Renal cortical epithelial cell (primary cell): ENCODE measurements at places on chromosomes 11 and 22. TPM values are rescaled to one million over a fixed set of nuclear protein-coding genes. Genes with fewer than 3 reads are reported as not detected.

ALG12 gene
- total RNA-seq: 15.5 and 33.2 TPM in 2 replicates

GSTT2B gene
- total RNA-seq: 3.0 and 4.7 TPM in 2 replicates

SCGB1C1 gene
- total RNA-seq: 0.55 TPM in 1 of 2 replicates, not detected in the other

OR52H1 gene
- 0.10 TPM in 1 of 2 replicates, not detected in the other for total RNA-seq

APOBEC3A gene
- 2.1 TPM in 1 of 2 replicates, not detected in the other for total RNA-seq

TMEM45B gene
- total RNA-seq: 0.50 and 5.0 TPM in 2 replicates

CNGA4 gene
- total RNA-seq: 0.25 and 0.35 TPM in 2 replicates

VSIG10L2 gene
- not detected in 2 replicates for total RNA-seq

TYR gene
- total RNA-seq: not detected in 2 replicates

CASP5 gene
- not detected in 2 replicates for total RNA-seq

GGTLC3 gene
- total RNA-seq: not detected in 2 replicates

OR51B2 gene
- not detected in 2 replicates for total RNA-seq

UBQLNL gene
- 0.30 TPM in 1 of 2 replicates, not detected in the other for total RNA-seq

OR51I1 gene
- 0.20 TPM in 1 of 2 replicates, not detected in the other for total RNA-seq

TRIM51 gene
- total RNA-seq: not detected in 2 replicates

PATE2 gene
- 0.20 TPM in 1 of 2 replicates, not detected in the other for total RNA-seq

TPBGL gene
- total RNA-seq: 0.55 TPM in 1 of 2 replicates, not detected in the other

GRCh38 chr11:75386942-75387630 is 12.2 kb upstream of the RPS3 start:
- DNase-seq: peak; percentile 77

DNA sequence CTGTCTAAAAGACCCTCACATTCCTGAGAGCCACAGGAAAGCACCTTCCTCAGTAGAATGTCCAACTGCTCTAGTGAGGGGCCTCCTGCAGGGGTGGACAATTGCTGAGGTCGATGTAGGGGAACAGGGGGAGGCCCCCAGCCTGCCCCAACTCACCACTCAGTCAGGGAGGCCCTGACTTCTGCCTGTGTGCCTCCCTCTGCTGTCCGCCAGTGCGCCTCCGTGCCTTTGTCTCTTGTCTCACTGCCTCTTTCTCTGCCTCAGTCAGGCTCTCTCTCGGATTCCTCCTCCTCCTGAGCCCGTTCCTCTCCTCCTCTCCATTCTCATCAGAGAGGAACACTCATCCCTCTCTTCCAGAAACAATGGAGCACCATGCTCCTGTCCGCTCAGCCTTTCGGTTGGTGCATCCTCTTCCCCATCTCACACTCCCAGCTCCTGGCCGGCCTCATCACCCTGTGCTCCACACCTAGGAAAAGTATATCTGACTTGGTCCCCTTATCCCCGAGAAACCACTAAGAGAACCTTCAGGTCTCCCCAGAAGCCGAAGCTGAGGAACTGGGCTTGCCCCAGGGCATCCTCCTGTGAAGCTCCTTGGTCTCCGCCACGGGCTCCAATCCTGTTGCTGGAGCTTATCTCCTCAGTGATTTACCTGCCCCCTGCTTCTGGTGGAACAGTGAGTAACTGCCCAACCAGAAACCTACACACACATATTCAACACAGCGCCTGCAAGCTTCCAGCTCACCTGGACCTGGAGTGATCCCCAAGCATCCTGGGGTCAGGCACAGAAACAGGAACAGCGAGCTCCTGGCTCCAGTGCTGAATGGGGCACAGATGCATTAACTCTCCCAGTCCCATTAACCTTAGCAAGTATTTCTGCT is 2.3 kb downstream of the B3GAT1 start:
- DNase-seq: no peak

- peak; percentile 83 for DNase-seq
Observed at GRCh38 chr11:7046474-7047175, 26.3 kb downstream of the NLRP14 start.

DNA sequence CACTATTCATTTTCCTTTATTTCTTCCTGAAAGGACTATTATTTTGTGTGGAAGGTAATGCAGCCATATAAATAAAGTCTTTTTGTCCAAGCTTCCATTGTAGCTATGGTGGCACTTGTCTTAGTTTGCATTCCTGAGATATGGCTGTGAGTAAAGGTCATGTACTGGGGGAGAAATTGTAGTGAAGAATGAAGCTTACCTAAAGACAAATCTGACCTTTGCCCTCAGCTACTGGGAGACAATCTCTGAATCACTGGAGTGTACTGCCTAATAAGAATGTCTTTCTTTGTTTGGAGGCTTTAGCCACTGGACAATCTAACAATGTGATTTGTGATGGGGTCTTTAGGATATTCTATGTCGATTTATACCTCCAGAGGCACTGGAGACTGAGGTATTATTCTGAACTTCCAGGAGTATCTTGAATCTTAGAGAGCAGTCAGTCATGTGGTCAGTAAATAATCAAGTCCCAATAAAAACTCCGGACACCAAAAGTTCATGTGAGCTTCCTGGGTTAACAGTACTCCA is 39.7 kb upstream of the OR5AK2 start:
- no peak for DNase-seq

DNA sequence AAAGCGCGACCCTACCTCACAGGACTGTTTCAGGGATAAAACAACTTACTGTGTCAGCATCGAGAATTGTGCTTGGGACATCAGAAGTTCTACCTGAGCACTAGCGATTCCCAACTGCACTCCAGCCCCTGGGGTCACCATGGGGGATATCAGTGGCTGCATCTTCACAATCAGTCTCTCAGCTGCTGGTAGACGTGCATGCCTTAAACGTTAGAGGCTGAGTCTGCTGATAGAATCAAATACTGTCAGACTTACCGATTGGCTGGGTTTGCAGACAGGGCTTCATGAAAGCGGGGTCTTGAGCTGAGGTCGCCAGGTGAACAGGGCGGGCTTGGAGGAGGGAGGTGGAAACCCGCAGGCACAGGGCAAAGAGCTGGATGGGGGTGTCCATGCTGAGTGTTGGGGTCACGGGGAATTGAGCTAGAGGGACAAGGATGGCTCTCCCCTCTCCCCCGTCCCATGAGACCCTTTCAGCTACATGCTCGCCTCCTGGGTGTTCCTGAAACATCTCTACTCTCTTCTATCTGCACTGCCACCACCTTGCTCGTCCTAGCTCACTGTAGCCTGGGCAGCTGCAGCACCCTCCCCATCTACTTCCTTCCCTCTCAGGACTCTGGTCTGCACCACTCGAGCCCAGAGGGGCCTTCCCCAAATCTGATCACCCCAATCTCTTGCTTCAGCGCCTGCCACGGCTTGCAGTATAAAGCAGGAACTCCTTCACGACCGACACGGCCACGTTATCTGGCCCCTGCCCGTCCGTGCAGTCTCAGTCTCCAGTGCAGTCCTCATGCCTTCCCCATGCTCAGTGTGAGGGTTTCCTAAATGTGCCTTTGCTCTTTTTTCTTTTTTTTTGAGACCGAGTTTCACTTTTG is 43.5 kb downstream of the ST14 start:
- DNase-seq: no peak

DNA sequence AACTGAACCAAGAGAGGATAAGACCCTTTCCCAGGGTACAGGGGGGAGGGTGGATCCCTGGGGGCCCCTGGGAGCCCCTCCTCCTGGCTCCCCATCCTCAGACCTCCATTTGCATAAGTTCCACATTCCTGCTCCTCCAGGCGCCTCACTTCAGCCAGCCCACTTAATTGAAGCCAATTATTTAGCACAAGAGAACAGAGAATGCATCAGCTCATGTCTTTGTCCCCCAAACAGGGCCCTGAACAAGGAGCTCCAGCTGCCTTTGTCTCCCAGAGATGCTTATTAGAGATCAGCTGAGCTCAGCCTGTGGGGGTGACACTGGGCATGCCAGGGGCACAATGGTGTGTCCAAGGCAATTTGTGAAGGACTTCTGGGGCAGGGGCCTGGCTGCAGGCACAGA is 89.9 kb upstream of the PRDM11 start:
- DNase-seq: no peak

- no peak for DNase-seq
Observed at GRCh38 chr11:62792202-62792575, 383 bp upstream of the TMEM223 start.

DNA sequence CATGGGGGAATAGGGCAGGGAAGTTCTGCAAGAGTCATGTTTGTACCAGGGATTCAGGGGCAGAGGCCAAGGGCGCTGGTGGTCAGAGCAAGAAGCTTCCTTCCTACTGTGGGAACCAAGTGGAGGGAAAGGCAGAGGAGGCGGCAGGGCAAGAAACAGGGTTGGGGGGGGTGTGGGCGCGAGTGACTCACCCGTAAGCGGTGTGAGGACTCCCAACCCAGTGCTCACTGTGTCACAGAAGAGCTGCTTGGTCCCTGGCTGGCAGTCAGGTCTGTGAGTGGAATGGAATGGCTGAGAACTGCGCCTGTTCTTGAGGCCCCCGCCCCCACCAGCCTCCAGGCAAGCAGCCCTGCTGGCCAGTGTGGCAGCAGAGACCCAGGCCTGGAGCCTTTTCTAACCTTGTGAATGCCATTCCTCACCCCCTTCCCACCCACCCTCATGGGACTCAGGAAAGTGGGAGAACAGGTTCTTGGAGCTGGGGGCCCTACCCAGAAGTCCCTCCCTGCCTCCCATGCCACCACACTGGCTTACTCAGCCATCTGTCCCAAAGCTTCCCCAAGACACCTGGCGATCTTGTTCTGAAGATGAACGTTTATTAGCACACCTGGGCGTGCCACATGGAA is 4.7 kb downstream of the LRRC10B start:
- DNase-seq: no peak

GRCh38 chr22:17876306-17876831 is 102.1 kb upstream of the BID start:
- peak; percentile 7 for DNase-seq

DNA sequence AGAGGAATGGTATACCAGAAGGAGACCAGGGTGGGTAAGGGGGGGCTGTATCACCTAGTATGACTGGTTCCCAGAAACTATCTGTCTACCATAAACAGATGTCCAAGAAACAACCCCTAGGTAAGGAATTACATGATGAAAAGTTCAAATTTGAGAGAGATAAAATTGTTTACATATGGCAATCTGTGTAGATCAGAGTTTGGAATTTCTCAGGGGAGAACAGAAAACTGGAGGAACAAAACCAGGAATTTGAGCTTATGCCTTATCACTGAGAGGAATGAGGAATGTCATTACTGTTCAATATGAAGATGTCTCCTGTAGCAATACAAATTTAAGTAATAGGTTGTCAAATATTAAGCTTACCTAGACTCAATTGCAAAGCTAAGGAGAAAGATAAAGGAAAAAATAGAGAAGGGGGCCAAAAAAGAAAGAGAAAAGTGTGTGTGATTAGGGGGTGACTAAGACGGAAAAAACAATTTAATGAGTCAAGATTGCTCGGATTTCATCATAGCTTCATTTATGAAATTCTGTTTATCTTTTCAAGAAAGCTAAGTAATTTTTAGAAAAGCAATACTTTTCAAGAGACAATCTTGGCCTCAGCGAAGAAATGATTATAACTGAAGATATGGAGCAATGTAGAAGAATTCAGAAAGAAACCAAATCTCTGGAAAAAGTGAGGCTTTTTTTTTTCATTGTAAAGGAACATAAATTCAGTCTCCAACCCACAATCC is 117.8 kb downstream of the APOL5 start:
- peak; percentile 54 for DNase-seq

- no peak for DNase-seq
Observed at GRCh38 chr11:75480185-75481175, 45.3 kb downstream of the GDPD5 start.

DNA sequence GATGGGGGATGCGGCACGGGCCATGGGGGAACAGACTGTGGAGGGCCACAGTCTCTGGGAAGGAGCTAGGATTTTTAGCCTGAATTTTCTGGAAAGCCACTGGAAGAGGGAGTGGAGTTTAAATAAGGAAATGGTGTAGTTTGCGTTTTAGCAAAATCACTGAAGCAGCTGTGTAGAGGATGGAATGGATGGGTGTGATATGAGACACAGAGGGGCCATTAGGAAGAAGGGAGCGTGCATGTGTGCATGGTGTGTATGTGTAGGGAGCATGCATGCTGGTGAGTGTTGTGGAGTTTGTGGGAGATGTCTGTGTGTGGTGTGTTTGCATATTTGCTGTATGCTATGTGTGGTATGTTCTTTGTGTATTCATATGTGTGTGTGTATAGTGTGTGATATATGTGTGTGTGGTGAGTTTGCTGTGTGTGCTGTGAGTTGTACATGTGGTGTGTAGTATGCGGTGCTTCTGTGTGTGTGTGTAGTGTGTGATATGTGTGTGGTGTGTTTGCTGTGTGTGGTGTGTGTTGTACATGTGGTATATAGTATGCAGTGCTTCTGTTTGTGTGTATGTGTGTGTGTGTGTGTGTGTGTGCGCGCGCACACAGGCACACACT is 67.6 kb downstream of the FBXO7 start:
- DNase-seq: no peak

DNA sequence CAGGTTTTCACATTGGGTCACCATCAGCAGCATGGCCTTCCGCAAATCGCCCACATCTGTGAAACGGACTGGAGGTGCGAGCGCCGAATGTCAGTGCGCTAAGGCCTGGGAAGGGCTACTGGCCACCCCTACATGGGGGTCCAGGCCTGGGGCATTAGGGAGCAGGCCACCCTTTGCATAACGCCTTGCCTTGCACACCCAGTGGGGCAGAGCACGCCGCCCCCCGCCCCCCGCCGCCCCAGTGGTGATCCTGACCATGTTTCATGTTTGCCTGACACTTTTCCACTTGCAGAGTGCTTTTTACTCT is 2.6 kb downstream of the GRK2 start:
- DNase-seq: no peak

GRCh38 chr11:23730307-23730998 is 766.4 kb upstream of the LUZP2 start:
- DNase-seq: no peak

- DNase-seq: peak; percentile 100
Observed at GRCh38 chr11:35214792-35215193, 75.8 kb downstream of the CD44 start.

GRCh38 chr11:11659567-11660362 is 38.0 kb upstream of the GALNT18 start:
- DNase-seq: no peak

GRCh38 chr22:36839356-36840073 is 21.3 kb upstream of the NCF4 start:
- no peak for DNase-seq

GRCh38 chr11:45384711-45385241 is 98.6 kb upstream of the SYT13 start:
- no peak for DNase-seq
